ENCODE measurements at places on chromosomes 2 and 18. TPM values are rescaled to one million over a fixed set of nuclear protein-coding genes. Genes with fewer than 3 reads are reported as not detected.

EPB41L3 gene
- total RNA-seq, result 27.3 TPM

PCARE gene
- total RNA-seq, result not detected

CNDP1 gene
- total RNA-seq, result not detected

SERPINB7 gene
- 0.16 TPM for total RNA-seq

LRRTM4 gene
- not detected for total RNA-seq

KIAA2012 gene
- total RNA-seq, result not detected

FAM237A gene
- total RNA-seq, result not detected

KCNS3 gene
- total RNA-seq, result 0.31 TPM

DUSP2 gene
- 0.49 TPM for total RNA-seq

CENPA gene
- 6.7 TPM for total RNA-seq

C2orf78 gene
- not detected for total RNA-seq

SOCS6 gene
- 26.9 TPM for total RNA-seq

BOLL gene
- not detected for total RNA-seq

ORMDL1 gene
- 86.5 TPM for total RNA-seq

MARS2 gene
- 2.9 TPM for total RNA-seq

SALL3 gene
- total RNA-seq, result not detected

UGT1A10 gene
- total RNA-seq, result not detected

RIT2 gene
- total RNA-seq, result not detected

IL36A gene
- not detected for total RNA-seq

CCDC148 gene
- total RNA-seq, result 0.65 TPM

RTP5 gene
- not detected for total RNA-seq

GALNT13 gene
- under 0.01 TPM for total RNA-seq

RETREG2 gene
- 49.7 TPM for total RNA-seq

ASAP2 gene
- total RNA-seq, result 52.2 TPM

SLC23A3 gene
- 0.81 TPM for total RNA-seq

CABLES1 gene
- 9.7 TPM for total RNA-seq

C2orf81 gene
- 0.13 TPM for total RNA-seq

IL18RAP gene
- total RNA-seq, result not detected

SLC30A3 gene
- 34.7 TPM for total RNA-seq

ABCB11 gene
- under 0.01 TPM for total RNA-seq

GALNT5 gene
- total RNA-seq, result under 0.01 TPM

DNAJC5G gene
- 0.16 TPM for total RNA-seq

STON1 gene
- 5.4 TPM for total RNA-seq

PARD6G gene
- 25.0 TPM for total RNA-seq

ZNF892 gene
- total RNA-seq, result 3.6 TPM

YPEL5 gene
- total RNA-seq, result 74.1 TPM

LRRC30 gene
- total RNA-seq, result not detected

DLGAP1 gene
- 3.7 TPM for total RNA-seq

ELOA2 gene
- total RNA-seq, result not detected

ICOS gene
- not detected for total RNA-seq
